ENCODE measurements at places on chromosomes 3 and 15.
A peak's percentile ranks its signal among the peaks of the same experiment; 100 is the strongest.

GRCh38 chr3:99248130-99248529 is 346.6 kb upstream of the DCBLD2 start:
- DNase-seq = no peak

DNA sequence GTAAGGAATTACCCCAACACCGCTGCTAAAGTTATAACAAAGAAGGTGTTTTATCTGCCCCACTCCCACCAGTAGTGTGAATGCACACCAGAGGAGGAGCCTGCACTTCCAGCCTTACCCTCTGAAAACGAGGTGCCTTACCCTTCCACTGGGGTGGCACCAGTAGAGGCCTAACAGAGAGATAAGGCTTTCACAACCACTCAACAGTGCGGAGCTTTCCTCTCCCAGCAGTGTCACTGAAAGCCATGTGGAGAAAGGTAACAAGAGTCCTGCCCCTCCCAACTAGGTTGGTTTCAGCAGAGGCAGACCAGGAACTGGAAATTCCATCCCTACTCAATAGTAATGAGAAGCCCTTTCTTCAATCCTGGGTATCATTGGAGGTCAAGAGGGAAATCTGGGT is 539.2 kb downstream of the VGLL3 start:
- DNase-seq = no peak

- DNase-seq = no peak
Observed at GRCh38 chr3:178233371-178234071, 302.7 kb upstream of the KCNMB2 start.

- no peak for DNase-seq
Observed at GRCh38 chr3:156978481-156978961, 152.4 kb downstream of the LEKR1 start.

GRCh38 chr3:127573912-127574311 is 16.6 kb downstream of the TPRA1 start:
- DNase-seq = no peak

GRCh38 chr3:99878005-99878404 is 60.3 kb downstream of the CMSS1 start:
- no peak for DNase-seq

GRCh38 chr3:6351752-6352151 is 509.2 kb upstream of the GRM7 start:
- DNase-seq = no peak

DNA sequence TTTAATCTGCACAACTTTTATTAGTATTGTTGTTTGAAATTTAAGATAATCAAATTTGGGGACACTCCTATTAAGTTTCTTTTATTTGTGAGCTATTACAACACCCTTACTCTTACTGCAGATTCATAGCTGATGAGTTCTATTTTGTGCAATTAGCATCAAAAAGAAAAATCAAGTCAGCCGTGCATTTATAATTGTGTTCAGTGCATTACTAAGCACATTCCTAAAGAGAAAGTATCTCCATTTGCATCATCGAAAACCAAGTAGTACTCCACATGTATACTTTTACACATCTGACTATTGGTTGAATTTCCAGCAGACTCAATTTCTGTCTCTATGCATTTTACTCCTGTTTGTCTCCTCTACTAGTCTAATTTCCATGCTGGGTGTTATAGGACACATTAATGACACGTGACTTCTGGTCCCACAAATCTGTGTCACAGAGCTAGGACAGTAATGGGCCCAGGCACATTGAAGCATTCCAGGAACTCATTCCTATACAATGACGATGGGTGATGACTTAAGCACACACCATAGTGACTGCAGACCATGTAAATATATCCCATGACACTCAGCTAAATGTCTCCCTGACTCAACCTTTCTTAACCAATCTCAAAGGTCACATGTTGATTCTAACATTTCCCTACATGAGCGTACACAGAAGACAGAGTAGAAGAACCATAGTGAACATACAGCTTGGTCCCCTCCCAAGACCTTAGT is 477.5 kb downstream of the LPP start:
- DNase-seq = no peak

- no peak for DNase-seq
Observed at GRCh38 chr3:66656609-66657008, 155.8 kb upstream of the LRIG1 start.

DNA sequence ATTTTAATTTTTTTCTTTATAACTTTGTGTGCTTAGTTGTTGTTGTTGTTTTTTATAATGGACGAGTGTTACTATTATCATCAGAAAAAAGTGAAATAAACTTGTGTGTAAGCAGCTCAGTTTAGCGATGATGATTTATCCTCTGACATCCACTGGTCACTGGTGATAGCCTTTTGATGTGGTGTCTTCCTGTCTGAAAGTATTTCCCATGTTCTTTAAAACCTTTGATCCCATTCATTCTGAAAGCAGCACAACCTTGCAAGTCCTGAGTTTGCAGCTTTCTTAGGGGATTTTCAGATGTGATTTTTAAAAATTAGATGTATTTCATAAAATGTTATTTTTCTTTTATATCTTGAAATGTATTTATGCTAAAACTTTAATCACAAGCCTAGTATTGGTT is 85.9 kb upstream of the ZPLD1 start:
- DNase-seq = no peak

DNA sequence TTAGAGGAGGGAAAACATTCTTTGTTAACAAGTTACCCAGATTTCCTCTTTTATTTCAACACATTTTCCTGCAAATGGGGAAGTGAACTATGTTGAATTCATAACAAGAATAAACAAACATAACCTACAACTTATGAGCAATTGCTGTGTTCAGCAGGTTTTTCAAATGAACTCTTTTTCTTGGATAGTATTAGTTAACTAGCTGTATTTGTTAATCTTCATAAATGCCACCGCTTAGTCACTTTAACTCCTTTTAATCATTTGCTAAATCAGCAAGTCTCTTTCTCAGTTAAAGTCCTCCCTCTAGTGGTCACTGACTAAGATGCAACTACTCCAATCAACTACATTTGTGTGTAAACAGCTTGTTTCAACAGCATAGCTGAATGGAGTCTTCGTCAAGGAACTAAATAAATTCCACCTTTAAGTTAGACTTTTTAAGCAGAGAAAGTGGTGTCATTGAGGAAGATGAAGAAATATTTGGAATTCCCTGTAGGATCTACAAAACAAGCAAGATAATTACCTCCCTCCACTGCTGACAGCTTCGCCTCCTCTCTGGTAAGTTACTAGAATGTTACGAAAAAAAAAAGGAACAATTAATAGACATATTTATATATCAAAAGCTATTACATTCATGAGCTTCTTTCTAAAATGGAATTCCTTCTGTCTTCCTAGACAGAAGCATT is 1122.0 kb downstream of the ROBO1 start:
- no peak for DNase-seq

- DNase-seq = no peak
Observed at GRCh38 chr15:88653200-88654064, 14.6 kb downstream of the ISG20 start.

DNA sequence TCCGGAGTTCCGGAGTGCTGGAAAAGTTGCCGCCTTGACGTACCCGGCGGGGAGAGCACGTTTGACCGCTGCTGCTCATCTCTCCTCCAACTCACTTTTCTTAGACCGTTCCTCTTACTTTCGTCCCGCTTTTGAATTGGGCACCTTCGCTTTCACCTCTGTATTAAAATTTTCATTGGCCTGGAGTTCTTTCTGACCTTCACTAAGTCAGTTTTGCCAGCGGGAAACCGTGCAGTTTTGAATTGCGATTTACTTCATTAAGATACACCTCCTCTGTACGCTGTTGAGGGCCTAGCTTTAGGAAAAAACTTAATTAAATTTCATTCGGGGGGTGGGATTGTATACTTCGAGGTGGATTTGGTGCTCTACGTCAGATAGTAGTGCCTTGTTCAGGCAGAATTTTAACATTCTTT is 1.3 kb downstream of the GMPS start:
- DNase-seq = no peak

- no peak for DNase-seq
Observed at GRCh38 chr3:100697172-100697571, 12.1 kb upstream of the TFG start.

DNA sequence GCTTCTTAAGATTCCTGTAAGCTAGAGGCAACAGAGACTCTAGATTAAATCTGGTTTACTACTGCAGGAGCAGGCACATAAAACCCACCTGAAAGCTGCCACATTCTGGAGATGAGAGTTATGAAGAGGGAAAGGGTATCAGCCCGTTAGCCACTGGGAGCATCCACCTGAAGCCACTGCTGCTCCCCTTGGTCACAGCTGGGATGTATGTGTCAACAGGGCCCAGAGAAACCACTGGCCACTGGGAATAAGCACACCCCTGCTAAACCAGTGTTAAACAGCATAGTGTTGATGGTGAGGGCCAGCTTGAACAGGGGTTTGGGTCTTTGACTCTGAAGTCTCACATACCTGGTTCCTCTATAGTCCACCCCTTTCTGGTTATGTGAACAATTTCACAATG is 10.9 kb downstream of the SLCO2A1 start:
- no peak for DNase-seq

DNA sequence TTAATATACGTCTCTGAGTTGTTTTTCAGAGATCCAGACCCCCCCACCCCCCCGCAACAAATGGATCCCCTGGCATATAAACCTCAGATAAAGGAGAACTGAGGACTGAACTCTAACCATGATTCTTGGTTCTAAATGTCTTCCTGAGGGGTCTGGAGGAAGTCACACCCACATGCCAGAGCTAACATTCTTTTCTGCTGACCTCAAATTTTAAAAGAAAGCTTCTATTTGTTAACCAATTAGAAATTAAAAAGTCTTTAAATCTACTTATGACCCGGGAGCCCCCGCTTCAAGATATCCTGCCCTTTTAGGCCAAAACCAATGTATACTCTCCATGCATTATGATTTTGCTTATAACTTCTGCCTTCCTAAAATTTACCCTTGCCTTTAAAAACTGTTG is 188.3 kb downstream of the ECT2 start:
- DNase-seq = no peak

DNA sequence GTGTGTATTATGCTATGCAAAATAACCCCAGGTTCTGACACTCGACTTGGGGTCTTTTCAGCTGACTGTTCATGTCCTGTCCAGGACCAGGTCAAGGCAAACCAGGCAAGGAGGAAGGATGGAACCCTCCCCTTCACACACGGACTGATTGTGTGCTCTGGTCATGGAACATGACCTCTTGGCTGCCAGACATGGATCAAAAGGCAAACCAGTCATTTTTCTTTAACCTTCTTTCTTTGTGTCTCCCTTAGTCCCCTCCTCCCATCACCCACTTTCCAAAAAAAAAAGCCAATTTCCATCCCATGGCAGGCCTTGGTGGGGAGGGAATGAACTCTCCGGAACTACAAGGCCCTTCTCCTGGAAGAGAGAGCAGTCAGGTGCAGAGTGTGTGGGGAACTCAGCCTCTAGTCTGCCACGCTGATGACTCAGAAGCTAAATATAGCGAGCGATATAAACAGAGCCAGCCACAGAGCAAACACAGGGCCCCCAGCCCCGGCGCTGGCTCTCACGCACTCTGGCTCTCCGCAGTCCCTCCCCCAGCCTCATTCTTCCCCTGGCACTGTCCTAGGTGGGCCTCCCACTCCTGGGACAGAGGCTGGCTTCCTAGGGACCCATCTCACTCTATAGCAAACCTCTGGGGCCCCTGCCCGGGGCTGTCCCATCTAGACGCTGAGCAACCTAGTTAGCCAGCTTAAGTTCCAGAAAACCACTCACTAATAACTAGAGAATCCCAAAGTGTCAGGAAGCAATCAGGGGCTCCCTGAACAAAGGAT is 10.0 kb downstream of the BMF start:
- no peak for DNase-seq

DNA sequence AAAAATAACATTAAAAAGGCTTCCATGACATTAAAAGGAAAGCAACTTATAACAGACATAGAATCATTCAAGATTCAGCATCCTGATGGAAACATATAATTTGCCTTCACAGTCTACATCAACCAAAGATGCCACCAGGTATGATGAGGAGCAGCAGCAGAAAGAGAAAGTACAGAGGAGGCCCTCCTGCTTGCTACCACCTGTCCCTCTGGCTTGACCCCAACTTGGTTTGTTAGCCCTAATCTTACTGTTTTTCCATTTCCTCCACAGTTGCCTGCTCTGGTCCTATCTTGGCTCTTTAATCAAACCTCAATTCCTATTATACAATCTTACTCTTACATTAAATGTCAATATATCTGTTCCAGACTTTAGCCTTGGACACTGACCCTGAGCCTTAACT is 171.3 kb downstream of the DPH6 start:
- DNase-seq = no peak

- DNase-seq = no peak
Observed at GRCh38 chr3:55423782-55424181, 63.3 kb downstream of the WNT5A start.

GRCh38 chr3:105375750-105376511 is 9.2 kb downstream of the ALCAM start:
- DNase-seq = no peak

DNA sequence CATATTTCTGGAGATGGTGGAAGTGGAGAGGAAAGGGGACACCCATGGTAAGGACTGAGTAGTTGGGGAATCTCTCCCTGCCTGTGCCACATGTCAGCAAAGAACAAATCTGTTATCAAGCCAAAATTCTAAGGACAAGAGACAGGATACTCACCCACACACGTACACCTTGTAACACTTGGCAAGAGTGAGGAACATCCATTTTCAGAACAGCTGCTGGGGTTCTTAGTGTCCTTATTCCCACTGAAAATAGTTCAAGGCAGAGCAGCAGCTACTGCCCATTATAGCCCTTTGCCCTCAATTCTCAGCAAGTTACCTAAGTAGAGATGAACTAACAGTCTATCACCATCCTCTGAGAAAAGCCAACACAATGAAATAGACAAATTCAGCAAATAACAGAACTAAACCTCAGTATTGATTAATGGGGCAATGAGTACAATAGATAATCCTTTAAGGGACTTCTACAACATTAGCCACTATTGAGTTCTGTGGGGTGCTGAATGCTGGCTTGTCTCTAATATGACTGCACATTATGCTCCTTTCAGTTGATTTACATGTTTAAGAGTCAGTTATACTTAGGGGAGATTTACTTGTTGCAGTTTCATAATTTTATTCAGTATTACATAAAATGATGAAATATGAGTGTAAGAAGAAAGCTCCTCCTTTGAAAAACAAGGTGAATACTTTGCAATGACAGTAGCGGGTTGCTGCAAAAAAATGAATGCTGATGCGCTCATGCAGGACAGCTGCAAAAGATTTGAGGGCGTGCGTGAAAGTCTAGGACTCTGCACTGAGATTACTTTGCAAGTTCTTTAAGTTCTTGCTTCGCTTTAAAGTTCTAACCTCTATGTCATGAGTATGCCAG is 22.4 kb downstream of the SENP5 start:
- no peak for DNase-seq

DNA sequence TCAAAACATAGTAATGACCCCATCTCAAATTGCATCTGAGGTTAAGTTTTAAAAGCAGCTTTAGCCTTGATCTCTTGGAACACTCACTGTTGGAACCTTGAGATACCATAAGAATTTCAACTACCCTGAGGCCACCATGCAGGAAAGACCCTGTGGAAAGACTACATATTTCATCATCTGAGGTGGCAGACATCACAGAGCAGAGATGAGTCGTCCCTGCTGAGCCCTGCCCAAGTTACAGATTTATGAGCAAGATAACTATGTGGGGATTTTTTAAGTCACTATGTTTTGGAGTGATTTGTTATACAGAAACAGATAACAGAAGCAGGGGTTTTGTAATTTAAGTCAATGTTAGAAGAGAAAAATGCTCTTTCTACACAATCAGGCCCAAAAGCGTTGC is 168.4 kb downstream of the STAC start:
- no peak for DNase-seq

- no peak for DNase-seq
Observed at GRCh38 chr3:197430934-197431333, 124.8 kb downstream of the BDH1 start.

GRCh38 chr3:150787741-150788370 is 24.9 kb upstream of the SIAH2 start:
- DNase-seq = peak; percentile 74
